ENCODE measurements at places on chromosomes 6 and 20. TPM values are rescaled to one million over a fixed set of nuclear protein-coding genes. Genes with fewer than 3 reads are reported as not detected.

The PTCRA gene
- 5.0 TPM for total RNA-seq

The FOXF2 gene
- 15.7 TPM for total RNA-seq

The BPI gene
- total RNA-seq = not detected

GRCh38 chr6:125503181-125503580, 201.4 kb upstream of the HDDC2 start:
- no peak for DNase-seq

DNA sequence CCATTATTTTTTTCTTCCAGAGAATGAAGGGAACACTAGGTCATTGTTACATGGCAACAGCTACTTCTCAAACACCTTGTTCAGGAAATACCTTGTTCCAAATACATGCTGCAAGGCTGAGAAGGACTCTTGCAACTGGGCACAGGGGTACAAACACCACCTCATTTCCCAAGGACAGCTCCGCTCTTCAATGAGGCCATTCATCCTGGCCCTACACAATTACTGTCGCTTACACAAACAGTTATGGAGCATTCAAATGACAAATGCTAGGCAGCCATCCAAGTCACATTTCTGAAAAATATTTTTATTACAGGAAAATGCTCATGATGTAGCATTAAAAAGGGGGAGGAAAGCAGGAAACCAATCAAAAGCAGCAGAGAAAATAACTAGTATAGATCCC, 611.9 kb downstream of the DHX35 start:
- DNase-seq = no peak
